ENCODE measurements at places on chromosomes 7 and 10.

DNA sequence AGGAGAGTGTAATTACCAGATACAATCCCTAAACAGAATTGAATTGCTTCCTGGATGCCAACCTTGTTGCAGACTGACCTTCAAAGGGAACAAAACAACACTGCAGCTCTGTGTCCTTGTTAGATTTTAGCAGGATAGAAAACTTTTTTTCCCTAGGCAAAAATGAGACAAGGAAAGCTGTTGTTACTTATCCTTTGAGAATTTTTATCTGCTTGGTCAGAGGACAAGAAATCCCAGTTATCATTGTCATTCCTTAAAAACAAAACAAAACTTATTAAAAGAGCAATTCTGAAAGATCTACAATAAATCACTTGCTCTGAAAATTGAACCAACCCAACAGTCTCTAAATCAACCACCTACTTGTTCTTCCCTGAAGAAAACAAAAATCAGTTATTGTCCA, 652.6 kb downstream of the REEP3 start:
- DNase-seq: no peak

- no peak for DNase-seq
Measured at GRCh38 chr10:18689498-18689897, 30.3 kb downstream of the ARL5B start.

DNA sequence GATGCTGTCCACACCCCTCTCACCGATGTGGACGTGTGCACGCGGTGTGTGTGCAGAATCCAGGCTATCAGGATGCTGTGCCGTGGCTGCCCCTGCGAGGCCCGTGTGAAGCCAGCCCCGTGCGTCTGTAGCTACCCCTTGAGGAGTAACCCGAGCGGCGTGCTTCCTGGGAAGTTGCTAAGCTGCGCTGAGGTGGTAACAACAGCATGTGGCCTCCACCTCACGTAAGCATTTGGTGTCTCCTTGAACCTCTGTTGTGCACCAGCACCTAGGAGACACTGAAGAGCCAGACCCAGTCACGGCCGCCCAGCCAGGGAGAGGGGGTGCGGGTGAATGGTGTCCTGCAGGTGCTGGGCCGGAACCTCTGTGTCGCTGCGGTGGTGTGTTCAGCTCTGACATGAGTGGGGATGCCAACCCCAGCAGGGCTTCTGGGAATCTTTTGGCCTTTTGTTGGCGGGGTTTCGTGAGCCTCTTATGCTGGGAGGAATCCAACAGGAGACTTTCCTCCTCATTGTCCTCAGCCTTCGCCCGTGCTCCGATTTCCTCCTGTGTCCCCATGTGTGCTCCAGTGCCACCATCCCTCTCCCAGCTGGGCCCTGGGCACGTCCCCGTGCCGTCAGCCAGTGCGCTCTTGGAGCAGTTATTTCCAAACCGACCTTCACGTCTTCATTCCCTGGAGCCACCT, 60.4 kb downstream of the DNAJB6 start:
- DNase-seq: no peak

- no peak for DNase-seq
Measured at GRCh38 chr10:20760460-20760859, 136.7 kb downstream of the NEBL start.

DNA sequence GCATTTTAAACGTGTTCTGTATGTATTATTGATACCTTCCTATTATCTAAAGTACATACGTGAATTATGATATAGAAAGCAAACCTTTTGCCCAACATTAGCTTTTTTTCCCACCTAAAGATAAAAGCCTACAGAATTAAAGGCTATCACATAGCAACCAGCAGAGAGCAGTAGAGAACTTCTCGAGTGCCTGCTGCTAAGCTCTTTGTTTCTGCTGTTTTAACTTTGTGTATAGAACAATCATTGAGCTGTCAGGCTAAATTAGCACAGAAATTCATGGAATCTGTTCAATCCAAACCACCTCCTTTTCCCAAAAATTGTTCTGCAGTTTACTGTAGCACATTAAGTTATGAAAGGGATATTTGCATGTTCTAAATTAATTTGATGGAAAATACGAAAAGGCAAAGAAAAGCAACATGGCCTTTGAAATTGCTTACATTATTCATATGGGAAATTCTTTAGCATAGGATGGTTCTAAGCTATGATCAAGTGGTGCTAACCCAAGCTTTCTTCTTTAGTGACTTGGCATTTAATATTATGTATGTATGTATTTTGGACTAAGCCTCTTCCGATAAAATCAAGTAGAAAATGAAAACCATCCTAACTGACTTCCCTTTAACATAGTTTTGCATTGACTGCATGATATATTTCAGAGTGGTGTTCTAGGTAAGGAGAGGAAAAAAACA, 1288.5 kb downstream of the GATA3 start:
- DNase-seq: peak; percentile 37

DNA sequence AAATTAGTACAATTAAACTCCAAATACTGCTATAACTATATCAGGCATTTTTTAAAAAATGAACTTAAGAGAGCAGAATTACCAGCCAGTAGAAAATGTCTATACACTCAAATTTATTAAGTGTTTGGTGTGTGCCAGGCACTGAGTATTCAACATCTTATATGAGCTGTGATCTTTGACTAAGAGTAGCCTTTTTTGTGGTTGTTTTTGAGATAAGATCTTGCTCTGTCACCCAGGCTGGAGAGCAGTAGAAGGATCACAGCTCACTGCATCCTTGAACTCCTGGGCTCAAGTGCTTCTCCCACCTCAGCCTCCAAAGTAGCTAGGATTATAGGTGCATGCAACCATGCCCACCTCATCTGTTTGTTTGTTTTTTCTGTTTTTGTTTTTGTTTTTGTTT, 102.5 kb upstream of the CELF2 start:
- no peak for DNase-seq

DNA sequence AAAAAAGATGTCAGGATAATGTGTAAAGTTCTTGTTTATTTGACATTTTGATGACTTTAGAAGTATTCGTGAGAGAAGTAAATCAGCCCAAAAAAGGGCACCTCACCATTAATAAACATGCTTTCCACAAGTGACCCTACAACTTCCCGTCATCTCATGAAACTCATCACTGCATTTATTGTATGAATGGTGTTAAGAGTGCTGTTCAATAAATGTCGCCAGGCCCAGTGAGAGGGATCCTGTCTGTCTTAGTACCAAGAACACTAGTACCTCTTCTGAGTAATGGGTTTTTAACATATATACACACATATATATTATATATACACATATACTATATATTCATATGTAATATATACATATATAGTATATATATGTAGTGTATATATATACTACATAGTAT, 61.9 kb downstream of the TMEM26 start:
- DNase-seq: no peak

GRCh38 chr10:113228530-113228929, 278.5 kb downstream of the TCF7L2 start:
- DNase-seq: peak; percentile 72
